ENCODE measurements at places on chromosomes 1 and 21.

- DNase-seq: no peak
Observed at GRCh38 chr1:85623061-85623471, 42.5 kb downstream of the CCN1 start.

DNA sequence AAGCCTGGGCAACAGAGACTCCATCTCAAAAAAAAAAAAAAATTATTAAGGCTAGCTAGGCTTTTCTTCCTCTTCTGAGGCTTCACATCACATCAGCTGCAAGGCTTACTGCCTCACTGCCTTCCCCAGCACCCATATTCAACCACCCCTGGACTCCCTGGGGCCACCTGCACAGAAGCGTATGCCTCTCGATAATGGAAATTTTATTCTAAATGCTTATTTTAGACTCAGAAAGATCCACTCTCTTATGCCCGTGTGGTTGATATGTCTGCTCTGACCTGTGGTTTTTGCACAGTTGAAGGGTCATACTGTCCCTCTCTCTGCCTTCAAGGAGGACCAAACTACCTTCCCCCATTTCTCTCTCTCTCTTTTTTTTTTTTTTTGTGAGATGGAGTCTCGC, 1.5 kb upstream of the FCRLA start:
- DNase-seq: peak; percentile 55

DNA sequence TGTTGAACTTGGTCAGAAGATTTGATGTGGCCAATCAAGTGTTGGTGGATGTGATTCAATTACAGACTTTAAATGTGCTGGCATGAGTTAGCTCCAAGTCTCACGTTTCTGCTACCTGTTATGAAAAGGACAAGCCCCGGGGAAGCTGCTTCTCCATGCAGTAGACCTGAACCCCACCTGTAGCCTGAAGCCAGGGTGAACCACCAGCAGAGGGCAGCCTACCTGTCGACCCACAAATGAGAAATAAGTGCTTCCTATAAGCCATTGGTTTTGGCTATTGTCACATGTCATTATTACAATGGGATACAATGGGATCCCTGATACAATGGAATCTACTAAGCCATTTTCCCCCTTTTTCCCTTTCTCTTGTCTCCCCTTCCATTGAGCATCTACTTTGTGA, 230.2 kb downstream of the PRDM2 start:
- DNase-seq: no peak

GRCh38 chr1:61142726-61143500, 60.6 kb downstream of the NFIA start:
- DNase-seq: no peak

- no peak for DNase-seq
Observed at GRCh38 chr1:234724516-234725176, 114.7 kb upstream of the IRF2BP2 start.

DNA sequence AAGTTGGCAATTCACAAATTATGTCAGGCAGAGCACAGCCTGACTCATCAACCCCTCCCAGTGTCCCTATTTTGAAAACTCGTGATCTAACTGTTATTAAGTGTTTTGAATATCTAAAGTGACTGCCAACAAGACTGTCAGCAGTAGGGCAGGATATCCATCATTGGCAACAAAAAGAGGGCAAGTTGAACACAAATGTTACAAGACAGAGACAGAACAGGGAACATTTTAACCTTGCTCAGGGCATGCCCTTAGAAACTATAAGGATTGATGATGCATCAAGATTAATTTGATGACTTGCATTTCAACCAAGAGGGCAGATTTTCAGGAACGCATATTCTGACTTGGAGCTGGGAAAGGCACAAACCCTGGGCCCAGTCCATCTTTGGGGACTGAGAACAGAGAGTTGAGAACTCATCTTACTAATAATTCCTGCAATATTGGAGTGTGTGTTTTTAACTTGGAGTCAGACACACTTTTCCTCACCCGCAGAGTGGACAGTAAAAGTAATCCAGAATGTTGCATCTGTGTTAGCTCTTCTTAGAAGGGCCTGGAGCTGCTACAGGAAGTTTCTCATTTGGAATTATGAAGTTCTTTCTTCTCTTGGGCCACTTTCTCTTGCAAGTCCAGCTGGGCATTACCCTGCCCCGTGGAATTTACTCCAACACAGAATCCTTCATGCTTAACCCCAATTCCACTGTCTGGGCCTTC, 317.2 kb downstream of the LTN1 start:
- no peak for DNase-seq

DNA sequence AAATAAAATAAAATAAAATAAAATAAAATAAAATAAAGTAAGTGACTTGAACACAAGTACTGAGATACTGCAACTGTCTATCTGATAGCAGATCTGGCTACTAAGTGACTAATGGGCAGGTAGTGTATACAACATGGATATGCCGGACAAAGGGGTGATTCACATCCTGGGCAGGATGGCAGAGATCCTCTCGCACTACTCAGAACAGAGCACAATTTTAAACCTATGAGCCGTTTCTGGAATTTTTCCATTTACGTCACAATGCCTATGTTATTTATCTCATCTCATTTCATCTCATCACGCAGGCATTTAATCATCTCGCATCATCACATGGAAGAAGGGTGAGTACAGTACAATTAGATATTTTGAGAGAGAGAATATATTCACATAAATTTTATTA, 233.3 kb upstream of the COA6 start:
- no peak for DNase-seq

DNA sequence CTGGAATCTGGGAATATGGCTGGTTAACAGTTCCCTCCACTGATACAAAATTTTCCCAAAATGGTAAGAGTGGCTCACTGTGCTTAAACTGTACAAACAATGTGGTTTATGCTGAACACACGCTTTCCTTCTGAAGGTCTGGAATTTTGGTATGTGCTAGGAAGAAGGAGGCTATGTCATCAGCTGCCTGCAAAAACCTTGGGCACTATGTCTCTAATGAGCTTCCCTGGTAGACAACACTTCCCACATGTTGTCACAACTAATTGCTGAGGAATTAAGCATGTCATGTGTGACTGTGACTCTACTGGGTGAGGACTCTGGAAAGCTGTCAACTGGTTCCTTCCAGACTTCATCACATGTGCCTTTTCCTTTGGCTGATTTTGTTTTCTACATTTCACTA, 29.2 kb downstream of the IPP start:
- no peak for DNase-seq

DNA sequence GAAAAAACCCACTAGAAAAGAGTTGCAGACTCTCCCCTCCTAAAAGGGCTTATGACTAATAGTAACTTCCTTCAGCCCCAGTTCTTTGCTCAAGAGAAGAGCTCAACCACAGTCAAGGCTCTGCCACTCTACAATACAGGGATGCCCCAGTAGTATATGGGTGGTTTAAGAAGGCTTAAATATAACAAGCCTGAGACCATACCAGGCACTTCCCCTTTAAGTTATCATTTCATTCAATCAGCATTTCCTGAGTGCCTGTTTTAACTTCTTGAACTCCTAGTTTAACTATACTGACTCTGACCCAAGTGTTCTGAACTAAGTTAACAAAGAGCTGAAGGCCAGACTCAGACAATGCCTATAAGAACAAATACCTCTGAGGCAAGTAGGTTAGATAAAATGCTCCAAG, 19.8 kb downstream of the PRPF38A start:
- peak; percentile 23 for DNase-seq

DNA sequence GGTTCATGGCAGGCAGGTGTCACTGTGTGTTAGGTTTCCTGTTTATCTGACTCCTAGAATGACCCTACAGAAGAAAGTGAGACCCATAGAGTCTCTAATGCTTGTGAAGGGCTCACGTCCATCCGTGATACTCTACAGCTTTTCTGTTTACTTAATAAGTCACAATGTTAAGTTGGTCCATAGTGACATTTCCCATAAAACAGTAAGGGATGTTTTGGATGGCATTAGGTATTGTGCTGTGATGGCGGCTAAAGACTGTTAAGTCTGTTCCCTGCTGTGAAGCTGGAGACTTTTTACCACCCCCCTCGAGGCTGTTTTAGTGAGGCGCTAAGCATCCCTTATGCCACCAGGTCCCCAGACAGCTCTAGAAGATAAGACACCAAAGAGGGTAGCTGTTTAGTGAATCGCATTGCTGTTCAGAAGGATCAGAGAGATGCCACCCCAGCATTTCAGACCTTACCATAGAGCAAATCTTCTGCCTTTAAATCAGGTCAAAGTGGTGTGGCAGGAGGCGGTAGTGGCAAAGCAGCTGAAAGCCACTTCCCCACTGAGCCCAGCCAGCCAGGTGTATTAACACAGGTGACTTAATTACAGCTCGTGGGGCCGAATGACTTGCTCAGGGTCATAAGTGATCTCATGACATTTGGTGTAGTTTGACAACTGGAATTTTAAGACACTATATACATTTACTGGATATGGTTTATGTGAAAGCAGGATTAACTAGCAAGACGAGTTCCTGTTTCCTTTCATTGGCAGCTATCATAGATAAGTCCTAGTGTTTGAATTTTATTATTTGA, 25.0 kb downstream of the SLC37A1 start:
- no peak for DNase-seq

DNA sequence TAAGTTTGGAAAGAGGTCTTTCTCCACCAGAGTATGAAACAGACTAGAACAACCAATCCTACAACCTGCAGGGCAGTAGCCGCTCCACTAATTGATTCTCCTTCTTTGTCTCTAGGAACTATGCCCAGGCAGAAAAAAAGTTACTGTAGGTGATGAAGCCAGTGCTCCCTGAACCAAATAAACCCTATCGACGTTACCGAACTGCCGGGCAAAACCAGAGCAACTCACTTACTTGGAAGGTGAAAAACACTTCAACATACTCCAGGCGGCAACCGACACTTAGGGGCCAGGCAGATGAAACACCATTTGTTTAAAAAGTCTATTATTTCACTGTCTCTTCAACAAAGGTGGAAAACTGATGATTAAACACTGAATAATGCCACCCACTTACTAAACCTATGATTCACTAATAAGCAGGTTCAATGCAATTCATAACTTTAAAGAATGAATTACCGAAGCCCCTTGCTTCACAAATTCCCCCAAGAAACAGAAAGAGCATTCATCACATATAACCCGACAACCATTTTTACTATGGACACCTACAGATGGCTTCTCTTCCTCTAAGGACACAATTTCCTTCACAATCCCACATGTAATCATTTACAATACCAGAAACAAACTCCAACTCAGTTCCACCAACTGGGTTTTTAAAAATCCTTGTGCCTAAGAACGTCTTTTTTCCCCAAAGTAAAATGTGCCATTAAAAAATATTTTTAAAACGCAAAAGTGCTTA, 1.6 kb downstream of the NRIP1 start:
- DNase-seq: no peak

DNA sequence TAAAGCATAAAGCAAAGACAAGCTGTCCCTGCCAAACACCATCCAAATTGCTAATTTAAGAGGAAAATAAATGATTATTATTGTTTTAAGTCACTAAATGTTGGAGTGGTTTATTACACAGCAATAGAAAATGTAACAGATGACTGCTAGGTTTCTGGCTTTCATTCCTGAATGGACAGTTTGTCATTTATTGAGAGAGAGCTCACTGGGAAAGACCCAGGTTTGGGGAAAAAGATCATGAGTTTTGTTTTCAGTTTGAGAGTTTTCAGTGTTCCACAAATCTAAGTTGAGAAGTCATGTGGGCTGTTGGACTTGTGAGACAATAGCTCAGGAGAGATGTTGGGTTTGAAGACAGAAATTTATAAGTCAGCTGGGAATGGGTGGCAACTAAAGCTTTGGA, 5.4 kb downstream of the GPA33 start:
- no peak for DNase-seq

- no peak for DNase-seq
Observed at GRCh38 chr1:15816674-15817073, 9.2 kb upstream of the UQCRHL start.

DNA sequence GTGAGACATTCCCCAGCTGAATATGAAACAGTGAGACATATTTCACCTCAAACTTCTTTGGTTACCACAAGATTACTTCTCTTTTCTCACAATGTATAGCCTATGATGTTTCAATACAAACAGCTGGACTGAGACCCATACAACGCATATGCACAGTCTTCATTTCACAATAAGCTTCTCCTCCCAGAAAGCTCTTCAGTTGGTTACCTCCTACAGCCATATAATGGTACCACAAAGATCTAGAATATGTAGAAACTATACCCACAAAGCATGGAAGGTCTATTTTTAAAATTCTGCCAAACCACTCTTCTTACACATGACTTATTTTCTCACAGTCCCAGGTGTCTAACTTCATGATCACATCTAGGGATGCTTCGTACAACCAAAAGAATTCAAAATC, 70.8 kb downstream of the JAK1 start:
- DNase-seq: no peak

GRCh38 chr1:18108299-18109057, 880 bp downstream of the IGSF21 start:
- DNase-seq: no peak

DNA sequence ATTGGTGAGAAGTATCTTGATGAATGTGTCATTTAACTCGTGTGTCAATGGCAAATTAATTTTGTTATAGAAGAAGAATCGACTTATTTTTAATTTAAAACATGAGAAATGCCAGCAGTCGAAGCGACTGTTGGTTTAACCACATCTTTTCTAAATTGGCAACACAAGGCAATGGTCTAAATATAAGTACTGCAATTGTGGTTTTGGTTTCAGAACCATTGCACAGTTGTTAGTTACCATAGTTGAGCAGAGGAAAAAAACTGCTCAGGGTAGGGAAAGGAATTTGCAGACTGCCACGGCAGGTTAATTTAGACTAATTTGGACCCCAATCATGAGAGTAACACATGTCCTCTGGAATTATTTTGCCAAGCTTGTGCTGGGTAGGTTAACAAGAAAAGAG, 185.6 kb upstream of the RUNX1 start:
- no peak for DNase-seq

DNA sequence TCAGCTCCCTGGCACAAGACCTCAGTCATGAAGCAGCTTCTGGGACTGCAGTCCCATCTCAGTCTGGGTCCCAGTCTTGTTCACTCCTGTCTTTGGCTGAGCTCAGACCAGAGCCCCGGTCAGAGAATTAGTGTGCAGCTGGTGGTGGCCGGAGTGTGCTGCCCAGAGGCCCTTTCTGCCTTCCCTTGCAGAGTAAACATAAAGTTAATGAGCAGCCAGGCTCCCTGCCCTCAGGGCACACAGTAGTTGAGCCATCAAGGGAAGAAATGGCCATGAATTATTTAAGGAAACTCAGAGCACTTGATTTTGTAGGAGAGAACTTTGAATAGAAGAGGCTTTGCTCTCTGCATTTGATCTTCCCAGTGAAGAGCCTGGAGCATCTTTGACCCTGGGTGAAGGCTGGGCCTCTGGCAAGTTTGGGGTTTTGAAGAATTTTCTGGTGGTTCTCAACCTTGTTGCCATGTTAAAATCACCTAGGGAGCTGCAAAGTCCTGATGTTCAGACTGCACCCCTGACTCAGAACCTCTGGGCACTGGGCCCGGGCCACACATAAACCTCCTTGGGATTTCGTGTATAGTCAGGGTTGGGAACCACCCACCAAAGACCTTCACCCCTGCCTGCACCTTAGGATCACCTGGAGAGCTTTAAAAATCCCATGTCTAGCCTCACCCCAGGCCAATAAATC, 26.4 kb upstream of the SELENON start:
- DNase-seq: no peak

DNA sequence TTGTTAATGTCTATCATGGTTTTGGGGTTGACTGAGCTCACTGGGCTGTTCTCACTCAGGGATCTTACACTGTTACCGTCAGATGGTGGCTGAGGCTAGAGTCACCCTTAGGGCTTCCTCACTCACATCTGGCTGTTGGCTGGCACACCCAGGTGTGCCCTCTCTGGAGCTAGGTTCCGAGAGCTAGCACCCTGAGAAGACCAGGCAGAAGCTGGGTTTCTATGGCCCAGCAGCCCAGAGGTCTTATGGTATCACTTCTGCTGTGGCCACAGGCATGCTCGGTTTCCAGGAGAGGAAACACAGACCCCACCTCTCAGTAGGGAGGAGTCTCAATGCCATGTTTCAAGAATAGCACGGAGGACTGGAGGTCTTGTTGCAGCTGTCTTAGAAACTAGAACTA, 20.7 kb upstream of the KIF1B start:
- DNase-seq: no peak

Measured in CD4-positive, alpha-beta T cell treated with Interleukin-15 for 1 hour (primary cell).